ENCODE measurements at places on chromosomes 1 and 21. TPM values are rescaled to one million over a fixed set of nuclear protein-coding genes. Genes with fewer than 3 reads are reported as not detected.

DNA sequence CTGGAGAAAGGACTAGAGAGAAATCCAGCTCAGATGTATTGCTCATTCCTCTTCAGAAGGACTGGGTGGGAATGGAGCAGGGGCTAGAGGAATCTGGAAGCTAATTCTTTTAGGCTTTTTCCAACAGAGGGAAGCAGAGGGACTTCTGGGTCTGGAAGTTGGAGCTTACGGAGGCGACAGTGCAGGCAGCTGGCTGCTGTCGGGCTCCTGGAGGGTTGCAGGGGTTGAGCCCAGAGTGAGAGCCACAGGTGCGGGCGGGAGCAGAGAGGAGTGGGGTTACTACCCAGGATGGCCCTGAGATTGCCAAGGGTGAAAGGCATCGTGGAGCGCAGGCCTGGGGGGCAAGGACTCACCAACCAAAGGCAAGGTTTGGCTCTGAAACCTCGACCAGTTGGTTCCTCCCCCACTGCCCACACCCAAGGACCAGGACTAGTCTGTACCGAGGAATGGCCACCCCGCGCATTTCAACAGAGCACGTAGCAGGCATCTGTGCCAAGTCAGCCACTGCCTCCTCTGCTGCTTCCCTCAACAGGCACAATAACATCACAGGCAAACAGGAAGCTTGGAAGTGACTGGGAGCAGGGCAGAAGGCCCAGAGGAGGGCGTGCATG lies 22.7 kb upstream of the EDN2 start:
- DNase-seq: no peak

Gene SLAMF1
- total RNA-seq: not detected

- DNase-seq: peak; percentile 45
Observed at GRCh38 chr21:14917762-14918161, 147.0 kb downstream of the NRIP1 start.

DNA sequence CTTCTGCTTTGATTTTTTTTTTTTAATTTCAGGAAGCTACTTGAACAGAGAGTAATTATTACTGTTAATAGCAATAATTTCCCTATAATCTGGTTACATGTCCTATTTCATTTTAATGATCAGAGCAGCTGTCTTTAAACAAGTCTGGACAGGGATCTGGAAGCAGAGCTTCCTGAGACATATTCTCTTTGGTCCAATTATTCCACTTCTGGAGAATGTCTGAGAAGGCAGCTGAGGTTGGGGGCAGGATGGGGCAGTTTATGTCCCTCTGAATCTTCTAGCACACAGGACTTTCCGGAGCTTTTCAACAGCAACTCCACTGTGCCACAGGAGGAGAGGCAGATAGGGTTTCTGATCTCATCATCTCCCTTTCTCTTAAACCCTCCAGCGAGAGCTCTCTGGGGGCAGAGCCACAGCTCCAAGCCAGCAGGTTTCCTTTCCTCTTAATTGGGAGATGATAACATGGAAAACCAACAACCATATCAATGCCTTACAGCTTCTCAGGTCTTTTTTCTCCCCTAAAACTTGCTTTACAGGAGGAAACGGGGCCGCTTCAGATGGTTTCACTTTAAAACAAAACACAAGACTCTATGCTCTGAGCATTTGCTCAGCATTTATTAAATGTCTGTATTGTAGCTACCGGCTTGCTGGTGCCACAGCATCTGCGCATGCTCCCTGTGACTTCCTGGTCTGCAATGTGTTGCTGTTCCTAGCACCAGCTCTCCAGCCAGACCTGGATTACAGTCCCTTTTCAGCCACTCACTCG lies 425.7 kb upstream of the USP24 start:
- peak; percentile 83 for DNase-seq

- DNase-seq: no peak
Observed at GRCh38 chr1:110605901-110606656, at the start of gene KCNA2. Gene KCNA2, minus strand, starts transcription at chr1:110606358. Its CDS starts 1,576 bp downstream, at chr1:110604782.

Gene OLFML2B
- total RNA-seq: 14.5 TPM

DNA sequence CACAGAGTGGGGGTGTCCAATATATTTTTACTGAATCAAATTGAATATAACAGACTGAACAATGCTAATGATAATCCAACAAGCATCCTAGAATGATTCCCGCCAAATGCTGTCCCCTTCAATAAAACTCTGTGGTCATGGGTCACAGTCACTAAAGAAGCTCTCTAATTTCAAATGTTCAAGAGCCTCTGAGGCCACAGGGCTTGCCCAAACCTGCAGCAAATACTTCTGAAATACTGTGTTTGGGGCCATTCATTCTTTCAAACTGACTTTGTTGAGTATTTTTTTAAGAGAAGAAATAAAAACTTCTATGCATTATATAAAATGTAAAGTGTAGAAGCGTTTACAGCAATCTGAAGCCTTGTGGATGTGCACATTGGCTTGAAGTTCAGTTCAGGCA lies 7.6 kb upstream of the BEND5 start:
- no peak for DNase-seq

- peak; percentile 15 for DNase-seq
Observed at GRCh38 chr1:202049129-202049528, 38.7 kb downstream of the ELF3 start.

Gene CFHR5
- not detected for total RNA-seq
